T-cell (primary cell): ENCODE measurements at places on chromosomes 12 and 14.

- no peak for DNase-seq
Observed at GRCh38 chr12:118964988-118965387, 16.4 kb upstream of the SRRM4 start.

DNA sequence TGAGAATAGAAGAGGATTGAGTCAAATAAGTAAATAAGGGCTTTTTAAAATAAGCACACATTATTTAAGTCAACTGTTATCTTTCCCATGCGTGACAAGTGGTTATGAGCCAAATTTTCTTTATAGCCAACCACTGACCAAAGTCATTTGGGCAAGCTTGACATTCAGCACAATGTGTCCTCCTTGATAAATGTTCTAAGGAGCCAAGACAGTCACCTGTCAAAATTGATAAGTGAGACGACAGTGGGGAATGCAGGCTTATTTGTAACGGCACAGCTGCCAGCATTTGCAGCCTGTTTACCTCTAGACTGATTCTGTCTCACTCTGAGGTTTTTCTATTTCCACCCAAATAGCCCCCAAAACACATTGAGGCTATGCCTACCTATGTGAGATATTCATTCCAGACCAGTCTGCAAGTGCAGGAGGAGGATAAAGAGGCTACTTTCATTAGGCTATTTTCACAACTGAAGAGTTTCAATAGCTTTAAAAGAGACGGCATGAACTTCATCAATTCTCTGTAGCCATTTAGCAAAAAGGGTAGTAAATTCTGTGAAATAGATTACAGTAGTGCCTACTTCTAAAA, 339.5 kb downstream of the PDZRN4 start:
- no peak for DNase-seq

DNA sequence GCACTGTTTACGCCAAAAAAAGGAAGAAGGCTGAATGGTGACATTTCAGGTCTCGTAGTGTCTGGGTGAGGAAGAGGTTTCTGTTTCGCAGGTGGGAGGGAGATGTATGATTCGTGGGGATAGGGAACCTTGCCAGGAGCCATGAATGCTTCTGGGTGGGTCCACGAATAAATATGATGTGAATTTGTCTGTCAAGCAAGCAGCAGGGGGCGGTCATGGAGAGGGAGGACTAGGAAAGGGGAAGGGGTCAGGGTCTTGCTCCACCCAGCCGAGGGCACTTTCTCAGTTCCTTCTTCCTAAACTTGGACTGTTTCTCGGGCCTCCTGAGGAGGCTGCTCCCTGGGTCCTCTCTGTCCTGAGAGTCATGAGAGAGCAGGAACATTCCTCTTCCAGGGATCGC, 72.5 kb downstream of the LGMN start:
- DNase-seq: no peak

- DNase-seq: no peak
Observed at GRCh38 chr12:118560733-118561132, 184.4 kb downstream of the SUDS3 start.

DNA sequence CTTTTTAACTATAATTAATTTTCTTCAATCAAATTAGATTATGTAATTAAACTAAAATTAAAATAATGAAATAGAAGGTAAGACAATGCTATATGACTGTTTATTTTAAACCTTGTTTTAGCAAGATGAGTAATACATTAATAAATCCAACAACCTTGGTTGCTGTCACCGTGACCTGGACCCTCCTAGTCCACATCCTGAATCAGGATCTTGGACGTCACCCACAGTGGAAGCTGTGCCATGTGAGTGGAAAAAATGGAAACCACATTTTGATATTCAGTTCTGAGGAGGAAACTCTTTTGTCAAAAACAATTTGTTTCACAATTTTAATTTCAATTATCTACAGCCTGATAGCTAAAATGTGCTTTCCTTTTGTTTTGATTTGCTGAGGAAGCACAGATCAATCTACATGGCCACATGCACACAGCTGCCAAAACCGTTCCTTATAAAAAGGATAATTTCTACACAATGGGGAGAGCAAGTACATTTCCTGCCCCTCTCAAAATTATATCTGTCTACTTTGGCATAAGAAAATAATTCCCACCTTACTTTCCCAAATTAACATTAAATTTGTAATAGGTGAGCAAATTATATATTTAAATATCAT, 255.5 kb downstream of the RASSF9 start:
- DNase-seq: no peak

- no peak for DNase-seq
Observed at GRCh38 chr14:44912041-44912869, 49.5 kb downstream of the KLHL28 start.

GRCh38 chr12:75548879-75549278, 37.5 kb upstream of the KRR1 start:
- DNase-seq: no peak

DNA sequence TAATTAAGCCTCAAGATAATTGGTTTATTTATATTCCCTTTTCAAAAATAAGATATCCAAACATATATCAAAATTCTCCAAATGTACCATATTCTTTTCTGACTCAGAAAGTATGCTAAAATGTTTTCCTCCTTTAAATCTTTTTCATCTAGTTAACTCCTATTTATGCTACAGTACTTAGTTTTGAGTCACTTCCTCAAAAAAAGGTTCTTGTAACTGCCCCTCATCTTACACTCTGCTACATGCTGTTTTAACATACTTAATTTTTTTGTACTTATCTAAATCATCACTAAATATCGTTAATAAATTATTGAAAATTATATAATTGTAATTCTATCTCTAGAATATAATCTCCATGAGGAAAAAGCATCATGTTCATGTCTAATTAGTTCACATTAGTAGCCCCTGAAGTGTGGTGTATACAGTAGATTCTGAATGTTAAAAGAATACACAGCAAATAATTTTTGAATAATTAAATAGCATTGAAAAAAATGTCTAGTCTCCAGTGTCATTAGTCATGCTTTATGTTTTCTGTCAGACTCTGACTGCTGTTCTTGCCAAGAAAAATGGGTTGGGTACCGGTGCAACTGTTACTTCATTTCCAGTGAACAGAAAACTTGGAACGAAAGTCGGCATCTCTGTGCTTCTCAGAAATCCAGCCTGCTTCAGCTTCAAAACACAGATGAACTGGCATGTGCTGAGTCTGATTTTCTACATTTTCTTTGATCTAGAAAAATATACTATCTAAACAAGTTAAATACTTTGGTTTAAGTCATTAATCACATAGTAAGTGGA, 3.5 kb downstream of the KLRD1 start:
- DNase-seq: no peak

GRCh38 chr14:77554816-77555599, 56.4 kb upstream of the ISM2 start:
- no peak for DNase-seq

DNA sequence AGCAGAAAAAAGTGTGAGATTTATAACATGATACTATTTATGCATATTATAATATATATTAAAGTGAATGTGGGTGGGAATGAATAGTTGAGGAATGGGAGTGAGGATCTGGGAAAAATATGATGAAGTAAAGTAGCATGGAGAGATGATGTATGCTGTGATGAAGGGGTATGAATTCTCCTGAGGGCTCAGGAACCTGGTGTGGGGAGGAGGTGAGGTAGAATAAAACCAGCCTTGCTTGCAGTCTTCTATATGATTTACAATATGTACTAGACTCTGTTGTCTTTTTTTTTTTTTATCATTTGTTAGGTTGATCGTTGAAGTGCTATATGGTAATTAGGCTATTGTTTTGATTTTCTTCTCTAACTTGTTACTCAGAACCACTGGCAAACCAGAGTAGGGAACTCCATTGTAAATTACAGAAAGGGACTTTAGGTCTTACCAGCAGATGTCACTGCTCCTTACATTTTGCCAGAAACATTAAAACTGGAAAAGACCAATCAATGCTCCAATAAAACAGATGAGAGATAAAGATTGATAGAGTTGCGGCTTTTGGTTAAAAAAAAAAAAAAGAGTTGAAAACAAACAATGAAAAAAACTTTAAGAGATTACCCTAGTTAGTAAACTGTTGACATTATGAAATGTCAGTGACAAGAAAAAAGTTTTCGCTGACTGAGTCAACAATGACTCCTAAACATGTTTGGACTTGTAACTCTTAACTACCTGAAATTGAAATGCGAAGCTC, 39.9 kb downstream of the ATL1 start:
- no peak for DNase-seq

- DNase-seq: no peak
Observed at GRCh38 chr12:117052386-117053049, 46.7 kb downstream of the TESC start.

GRCh38 chr12:12508612-12509011, 54.1 kb downstream of the DUSP16 start:
- no peak for DNase-seq

- DNase-seq: no peak
Observed at GRCh38 chr12:89962648-89963047, 254.0 kb upstream of the ATP2B1 start.

GRCh38 chr14:35287431-35288013, 4.7 kb upstream of the PSMA6 start:
- no peak for DNase-seq

DNA sequence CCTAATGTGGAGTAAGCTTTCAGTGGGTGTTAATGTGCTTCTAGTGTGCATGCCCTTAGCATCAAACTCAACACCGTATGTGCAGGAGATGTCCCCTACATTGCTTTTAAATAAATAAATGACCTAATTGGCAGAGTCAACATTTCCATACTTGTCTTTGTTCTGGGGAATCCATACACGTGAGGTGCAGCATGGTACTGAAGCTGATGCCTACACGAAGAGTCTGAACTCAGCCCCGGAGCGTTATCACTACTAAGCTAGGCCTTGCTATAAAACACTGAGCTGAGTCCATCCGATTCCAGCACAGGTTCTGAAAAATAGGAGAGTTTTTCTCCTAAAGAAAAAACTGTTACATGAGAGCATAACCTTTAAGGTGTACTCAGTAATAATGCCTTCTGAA, 125.0 kb upstream of the DYRK2 start:
- DNase-seq: no peak

GRCh38 chr14:88613552-88614010, 50.7 kb downstream of the ZC3H14 start:
- DNase-seq: no peak

DNA sequence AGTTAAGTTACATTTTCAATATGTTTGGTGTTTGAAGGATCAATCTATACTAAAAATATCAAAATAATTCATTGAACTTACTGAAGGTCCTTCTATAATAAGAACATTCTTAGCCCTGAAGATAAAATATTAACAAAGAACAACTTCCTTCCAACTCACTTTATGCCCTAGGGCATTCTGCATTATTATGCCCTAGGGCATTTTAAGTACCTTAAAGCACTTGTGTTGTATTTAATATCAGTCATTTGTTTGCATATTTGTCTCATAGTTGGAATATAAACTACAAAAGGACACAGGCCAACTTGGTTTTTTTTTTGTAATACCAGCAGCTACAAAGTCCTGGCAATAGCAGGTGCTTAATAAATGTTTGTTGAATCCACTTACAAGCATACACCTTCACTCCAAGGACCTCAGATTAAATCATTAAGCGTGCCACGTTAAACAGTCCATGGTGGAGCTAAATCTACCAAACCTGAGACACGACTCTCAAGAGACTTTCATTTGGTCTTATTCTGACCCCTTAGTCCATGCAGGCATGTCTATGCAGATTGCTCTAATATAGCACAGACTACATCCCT, 50.7 kb downstream of the EPS8 start:
- DNase-seq: no peak
